ENCODE measurements at places on chromosomes 7 and 10. TPM values are rescaled to one million over a fixed set of nuclear protein-coding genes. Genes with fewer than 3 reads are reported as not detected.

The PNLIPRP3 gene
- total RNA-seq, result not detected

The RET gene
- total RNA-seq, result 34.7 TPM

The CFAP70 gene
- total RNA-seq, result 1.3 TPM

The IL6 gene
- total RNA-seq, result not detected

The ANXA8L1 gene
- not detected for total RNA-seq

The GIMAP7 gene
- not detected for total RNA-seq

GRCh38 chr7:15681186-15681585 lies 5.3 kb downstream of the MEOX2 start:
- DNase-seq, result no peak

DNA sequence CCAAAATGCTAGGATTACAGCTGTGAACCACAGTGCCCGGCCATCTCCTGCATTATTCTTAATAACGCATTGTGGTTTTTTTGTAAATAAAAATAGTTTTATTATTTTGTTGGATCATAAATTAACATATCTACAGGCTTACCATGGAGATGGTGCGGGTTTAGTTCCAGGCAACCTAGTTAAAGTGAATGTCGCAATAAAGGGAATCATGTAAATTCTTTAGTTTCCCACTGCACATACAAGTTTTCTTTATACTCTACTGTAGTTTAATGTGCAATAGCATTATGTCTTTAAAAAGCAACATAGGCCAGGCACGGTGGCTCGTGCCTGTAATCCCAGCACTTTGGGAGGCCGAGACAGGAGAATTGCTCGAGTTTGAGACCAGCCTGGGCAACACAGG lies 2.4 kb downstream of the PRKRIP1 start:
- no peak for DNase-seq

DNA sequence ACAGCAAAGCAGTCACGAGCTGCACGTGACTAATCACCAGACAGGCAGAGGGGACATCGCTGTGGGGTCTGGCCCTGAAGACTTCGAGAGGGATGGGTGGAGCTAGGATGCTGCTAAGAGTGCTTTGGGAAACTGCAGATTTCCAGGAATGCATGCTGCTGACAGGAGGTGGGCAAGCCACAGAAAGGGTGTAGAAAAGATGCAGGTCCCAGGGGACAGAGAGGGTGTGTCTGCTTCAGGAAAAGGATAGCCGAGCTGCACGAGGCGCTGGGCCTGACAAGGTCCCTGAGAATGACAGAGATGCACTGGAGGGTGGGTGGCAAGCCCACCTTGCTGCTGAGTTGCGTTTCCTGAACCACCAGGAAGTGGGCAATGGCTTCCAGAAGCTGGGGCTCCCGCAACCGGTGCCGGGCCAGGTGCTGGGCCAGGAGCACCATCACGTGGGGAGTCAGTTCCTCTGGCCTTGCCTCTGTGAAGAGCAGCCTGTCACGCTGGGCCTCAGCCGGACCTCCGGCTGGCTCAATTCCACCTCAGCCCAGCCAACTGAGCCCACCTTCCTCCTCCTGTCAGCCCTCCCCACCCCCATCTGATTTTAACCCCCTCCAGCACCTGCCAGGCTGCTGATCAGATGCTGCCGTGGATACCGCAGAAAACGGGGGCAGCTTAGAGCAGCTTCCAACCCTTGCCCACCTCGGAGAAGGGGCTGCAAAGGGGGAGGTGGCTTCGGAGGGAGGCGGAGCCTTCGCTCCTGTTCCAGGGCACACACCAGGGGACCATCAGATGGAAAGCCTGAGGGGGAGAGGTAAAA lies 2.2 kb downstream of the FASTK start:
- DNase-seq, result no peak

DNA sequence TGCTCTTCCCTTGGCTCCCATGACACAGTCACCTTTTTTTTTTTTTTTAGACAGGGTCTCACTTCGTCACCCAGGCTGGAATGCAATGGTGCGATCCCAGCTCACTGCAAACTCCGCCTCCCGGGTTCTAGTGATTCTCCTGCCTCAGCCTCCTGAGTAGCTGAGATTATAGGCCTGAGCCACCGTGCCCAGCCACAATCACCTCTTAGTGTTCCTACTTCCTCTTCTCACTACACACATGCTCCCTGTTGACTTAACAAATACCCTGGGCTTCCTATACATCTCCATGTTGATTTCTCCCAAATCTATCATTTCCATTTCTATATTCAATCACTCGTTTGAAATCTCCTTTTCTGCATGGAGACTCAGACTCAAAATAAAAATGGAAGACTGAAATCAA lies 91.7 kb downstream of the CUBN start:
- no peak for DNase-seq

DNA sequence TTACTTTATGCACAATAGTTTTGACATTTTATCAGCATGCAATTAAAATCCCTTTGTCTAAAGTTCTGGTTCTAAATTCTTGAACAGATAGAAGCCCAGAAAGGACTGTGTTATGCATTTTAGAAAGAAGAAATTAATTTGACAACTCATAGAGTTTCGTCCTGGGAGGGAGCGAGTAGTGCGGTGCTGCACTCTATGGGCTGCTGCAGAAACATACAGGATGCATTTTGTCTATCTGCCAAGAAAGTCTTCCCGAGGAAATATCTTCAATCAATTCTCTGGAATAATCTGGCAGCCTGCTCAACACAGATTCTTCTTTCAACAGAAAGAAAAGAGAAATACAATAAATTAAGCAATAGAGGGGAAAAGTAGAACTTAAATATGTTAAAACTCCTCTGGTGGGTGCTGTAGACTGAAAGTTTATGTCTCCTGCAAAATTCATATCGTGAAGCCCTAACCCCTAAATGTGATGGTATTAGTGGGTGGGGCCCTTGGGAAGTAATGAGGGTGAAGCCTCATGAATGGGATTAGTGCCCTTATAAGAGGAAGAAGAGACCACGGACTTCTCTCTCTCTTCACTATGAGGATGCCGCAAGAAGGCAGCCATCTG lies 39.0 kb upstream of the IFRD1 start:
- peak; percentile 47 for DNase-seq

- DNase-seq, result no peak
Observed at GRCh38 chr7:121803039-121803438, 69.9 kb upstream of the PTPRZ1 start.

DNA sequence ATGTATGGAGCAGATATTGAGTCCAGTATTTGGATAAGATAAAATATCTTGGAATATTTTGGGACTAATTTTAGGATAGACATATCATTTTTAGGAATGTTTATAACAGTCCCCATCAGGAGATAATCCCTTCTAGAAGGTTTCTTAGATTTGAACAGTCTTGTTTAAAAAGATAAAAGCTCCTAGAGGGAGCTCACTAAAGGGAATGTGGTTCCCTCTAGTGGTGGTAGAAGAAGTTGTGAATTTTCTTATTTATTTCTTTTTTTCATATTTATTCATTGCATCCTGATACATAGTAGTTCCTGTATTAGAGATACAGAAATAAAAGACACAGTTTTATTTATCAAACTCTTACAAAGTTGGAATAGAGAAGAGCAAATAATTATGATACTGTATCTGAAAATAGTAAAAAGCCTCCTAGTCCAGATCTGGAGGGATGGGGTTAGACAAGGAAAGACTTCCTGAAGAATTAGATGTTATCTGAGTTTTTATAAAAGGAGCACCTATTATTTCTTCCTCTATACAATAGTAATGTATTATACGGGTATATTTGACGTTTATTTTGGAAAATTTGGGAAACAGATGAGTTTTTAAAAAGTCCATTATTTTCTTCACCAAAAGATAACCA lies 24.5 kb upstream of the KLF14 start:
- no peak for DNase-seq

GRCh38 chr7:113799896-113800295 lies 118.9 kb downstream of the PPP1R3A start:
- DNase-seq, result peak; percentile 34

DNA sequence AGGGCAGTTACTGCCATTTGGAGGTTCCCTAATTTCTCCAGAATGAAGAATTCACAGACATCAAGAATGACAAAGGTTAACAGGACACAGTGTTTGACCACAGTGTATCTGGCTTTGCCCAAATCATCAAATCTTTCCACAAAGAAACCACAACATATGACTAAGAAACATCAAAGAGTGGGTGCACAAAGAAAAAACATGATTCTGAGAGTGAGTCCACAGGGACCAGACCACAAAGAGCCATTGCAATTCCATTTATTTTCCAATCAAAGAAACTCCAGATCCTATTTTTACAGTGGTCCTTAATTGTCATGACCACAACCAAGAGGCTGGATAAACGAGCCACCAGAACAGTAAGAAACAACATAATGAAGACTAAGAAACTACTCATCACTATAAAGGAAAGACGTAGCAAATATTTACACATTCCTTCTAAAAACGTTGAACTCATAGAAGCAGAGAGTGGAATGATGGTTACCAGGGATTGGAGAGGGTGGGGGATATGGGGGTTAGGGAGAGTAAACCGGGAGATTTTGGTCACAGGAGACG lies 286.5 kb downstream of the DOCK4 start:
- DNase-seq, result no peak

DNA sequence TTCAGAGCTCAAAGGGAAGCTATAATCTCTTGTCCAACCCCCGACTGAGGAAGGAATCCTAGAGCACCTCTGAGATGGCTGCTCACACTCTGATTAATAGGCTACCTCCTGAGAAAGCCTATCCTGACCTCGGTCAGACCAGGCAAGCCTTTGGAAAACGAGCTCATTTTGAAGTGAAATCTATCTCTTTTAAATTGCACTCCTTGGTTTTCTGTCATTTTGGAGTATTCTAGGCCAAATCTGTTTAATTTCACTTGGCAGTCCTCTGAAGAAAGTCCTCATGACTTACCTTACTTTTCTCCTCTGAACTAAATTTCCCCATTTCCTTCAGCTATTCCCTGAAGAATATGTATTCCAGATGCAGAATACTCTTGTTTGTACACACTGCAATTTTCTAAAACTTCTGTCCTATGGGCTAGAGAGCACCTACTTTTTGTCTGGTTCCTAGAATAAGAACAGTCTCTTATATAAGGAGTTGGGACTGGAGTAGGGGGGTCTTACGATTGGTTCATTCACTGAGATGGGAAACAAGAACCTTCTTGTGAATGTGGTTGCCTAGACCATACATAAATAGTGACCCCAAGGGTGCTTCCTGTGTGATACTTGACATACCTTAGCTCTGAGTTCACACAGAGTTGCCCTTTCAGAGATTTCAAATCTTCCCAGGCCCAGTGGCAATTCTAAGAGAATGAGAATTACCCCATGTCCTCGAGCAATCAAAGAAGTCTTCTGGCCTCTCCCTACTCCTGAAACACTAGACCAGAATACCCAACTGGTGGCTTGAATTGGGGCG lies 31.9 kb upstream of the HPS1 start:
- DNase-seq, result no peak

DNA sequence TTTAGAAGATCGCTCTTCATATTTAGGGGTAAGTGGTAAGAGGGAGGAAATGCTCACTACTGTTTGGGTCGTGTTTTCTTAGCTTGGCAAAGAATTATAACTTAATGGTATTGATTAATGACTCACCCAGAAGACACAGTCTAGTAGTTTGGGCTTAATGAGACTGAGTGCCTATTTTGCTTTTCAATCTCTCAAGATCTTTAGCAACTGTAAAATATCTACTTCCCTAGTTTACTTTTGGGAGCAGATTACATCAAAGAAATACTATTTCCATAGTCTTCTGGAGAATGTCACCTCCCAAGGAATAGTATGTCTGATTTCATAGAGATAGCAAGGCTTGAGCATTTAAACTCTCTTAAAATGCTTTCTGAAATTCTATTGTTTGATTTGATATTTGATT lies 100.5 kb upstream of the SLC25A13 start:
- no peak for DNase-seq

DNA sequence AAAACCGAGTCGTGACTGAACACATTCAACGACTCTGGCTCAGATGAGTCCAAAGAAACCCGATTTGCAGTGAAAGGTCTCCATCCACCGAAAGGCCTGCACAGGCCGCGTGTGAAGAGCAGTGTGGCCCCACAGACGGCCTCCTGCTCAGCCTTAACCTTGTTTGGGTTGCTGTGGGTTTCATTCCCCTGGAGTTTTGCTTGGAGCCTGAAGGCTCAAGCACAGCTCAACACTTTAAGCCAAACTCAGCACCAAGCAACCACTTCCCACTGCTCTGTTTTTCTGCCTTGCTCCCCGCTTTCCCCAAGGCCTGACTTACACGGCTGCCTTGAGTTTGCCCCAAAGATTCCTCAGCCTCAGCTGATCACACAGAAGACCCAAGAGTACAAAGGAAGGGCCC lies 398.2 kb upstream of the NFE2L3 start:
- DNase-seq, result no peak
